ENCODE measurements at places on chromosomes 12 and 14. TPM values are rescaled to one million over a fixed set of nuclear protein-coding genes. Genes with fewer than 3 reads are reported as not detected.

Gene ISCU
- 112 TPM for total RNA-seq

Gene APPL2
- total RNA-seq = 19.4 TPM

Gene TTC9
- 0.05 TPM for total RNA-seq

Gene CALM1
- 638 TPM for total RNA-seq

Gene NTS
- not detected for total RNA-seq

Gene SUOX
- total RNA-seq = 18.0 TPM

Gene TCL1B
- total RNA-seq = not detected

Gene TAS2R7
- not detected for total RNA-seq

Gene GDF11
- total RNA-seq = 2.5 TPM

Gene RTN1
- 0.87 TPM for total RNA-seq

Gene ADAM21
- 0.07 TPM for total RNA-seq

Gene BCL11B
- not detected for total RNA-seq

Gene CACNA2D4
- not detected for total RNA-seq

Gene SIX6
- not detected for total RNA-seq

Gene RD3L
- total RNA-seq = not detected

Gene PTCSC3
- total RNA-seq = not detected

Gene FSCB
- not detected for total RNA-seq

Measured in mammary microvascular endothelial cell (primary cell).